ENCODE measurements at places on chromosomes 11 and 22.

DNA sequence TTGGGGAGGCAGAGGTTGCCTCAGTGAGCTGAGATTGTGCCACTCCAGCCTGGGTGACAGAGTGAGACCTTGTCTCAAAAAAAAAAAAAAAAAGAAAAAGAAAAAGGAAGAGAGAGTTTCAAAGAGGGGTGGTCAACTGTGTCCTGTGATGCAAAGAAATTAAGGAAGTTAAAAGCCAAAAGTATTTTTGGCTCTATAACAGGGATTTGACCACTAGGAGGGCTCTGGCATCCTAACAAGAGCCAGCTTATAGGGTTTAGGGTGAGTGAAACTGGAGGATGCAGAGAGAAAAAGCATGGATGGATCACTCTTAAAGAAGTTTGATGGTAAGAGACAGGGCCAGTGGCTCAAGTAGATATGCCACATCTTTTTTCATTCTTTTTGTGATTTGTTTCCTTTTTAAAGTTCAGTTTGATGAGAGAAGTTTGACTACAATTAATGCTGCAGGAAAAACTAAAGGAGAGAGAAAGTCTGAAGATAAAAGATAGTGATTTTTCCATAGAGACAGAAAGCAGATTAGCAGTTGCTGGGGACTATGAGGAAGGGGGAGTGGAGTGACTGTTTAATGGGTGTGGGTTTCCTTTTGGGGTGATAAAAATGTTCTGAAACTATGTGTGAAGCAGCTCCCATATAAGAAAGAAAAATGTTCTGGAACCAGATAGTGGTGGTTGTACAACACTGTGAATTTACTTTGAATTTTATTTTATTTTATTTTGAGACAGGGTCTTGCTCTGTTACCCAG lies 11.1 kb upstream of the MICAL2 start:
- no peak for DNase-seq

- DNase-seq: no peak
These were observed 5.4 kb upstream of the VPS51 start for GRCh38 chr11:65090628-65091027.

- no peak for DNase-seq
These were observed 406.8 kb downstream of the ETS1 start for GRCh38 chr11:128180441-128181087.

DNA sequence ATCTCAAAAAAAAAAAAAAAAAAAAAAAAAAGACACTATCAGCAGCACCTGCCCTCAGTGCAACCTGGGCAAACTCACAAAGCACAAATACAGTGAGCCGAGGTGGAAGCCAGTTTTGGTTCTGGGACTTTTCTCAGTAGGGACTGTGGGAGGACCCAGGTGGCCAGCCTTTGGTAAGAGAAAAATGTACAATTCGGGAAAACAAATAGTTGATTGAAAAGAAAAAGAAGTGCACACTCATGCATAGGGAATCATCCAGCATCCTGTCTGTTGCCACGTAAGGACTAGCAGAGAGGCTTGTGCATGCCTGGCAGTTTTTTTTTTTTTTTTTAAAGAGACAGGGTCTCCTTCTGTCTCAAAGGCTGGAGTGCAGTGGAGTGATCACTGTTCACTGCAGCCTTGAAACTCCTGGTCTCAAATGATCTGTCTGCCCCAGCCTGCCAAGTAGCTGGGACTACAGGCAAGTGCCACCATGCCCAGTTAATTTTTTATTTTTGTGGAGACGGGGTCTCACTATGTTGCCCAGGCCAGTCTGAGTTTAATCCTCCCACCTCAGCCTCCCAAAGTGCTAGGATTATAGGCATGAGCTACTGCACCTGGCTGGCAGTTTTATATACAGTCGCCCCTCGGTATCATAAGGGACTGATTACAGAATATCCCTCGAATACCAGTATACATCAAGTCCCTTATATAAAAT lies 36.7 kb downstream of the TPST2 start:
- DNase-seq: no peak

GRCh38 chr11:48169717-48170116 lies 46.9 kb upstream of the OR4B1 start:
- DNase-seq: no peak

DNA sequence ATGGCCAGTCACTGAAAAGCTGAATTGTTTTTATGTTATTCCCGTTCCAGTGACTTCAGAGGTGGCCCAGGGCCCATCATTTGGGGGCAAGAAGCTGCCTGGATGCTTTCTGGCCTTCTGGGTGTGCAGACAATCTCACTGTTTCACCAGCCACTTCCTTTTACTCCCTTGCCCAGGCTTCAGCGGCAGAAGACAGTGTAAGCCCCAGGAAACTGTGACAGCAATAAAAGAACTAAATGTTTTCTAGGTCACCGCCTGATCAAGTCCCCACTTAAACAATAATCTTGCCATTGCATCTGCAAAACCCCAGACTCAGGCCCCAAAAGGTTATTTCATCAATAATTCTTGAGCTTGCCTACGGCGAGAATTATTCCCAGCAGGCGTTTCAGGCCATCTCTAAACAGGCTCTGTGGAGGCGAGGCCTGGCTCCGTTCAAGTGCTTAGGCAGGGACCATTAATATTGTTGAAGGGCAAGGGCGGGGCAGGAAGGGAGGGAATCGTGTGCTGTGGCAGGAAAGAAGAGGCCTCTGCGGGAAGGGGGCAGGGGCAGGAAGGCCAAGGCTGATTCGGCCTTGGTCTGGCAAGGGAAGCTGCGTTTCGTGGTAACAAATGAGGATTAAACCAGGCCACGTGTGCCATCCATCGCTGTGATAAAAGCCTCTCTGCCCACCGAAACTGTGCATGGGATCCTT lies 252.3 kb downstream of the KIRREL3 start:
- no peak for DNase-seq

- no peak for DNase-seq
These were observed 252.8 kb upstream of the PLET1 start for GRCh38 chr11:112513417-112513816.

DNA sequence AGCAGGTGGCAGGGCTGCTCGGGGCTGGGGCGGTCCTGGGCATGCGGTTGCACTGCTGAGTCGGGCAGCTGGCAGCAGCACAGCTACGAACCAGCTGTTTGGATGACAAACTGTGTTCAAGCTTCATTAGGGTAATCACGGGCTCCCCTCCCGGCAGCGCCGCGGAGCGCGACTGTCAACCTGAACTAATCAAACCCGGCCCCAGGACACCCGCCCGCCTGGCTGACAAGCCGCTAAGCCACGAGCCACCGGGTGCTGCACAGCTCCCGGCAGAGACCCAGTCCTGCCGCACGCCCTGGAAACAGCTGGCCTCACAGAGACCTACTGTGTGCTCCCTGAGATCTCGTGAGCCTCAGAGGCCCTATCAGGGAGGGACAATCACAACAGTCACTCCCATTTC lies 60.6 kb upstream of the TCF20 start:
- no peak for DNase-seq

DNA sequence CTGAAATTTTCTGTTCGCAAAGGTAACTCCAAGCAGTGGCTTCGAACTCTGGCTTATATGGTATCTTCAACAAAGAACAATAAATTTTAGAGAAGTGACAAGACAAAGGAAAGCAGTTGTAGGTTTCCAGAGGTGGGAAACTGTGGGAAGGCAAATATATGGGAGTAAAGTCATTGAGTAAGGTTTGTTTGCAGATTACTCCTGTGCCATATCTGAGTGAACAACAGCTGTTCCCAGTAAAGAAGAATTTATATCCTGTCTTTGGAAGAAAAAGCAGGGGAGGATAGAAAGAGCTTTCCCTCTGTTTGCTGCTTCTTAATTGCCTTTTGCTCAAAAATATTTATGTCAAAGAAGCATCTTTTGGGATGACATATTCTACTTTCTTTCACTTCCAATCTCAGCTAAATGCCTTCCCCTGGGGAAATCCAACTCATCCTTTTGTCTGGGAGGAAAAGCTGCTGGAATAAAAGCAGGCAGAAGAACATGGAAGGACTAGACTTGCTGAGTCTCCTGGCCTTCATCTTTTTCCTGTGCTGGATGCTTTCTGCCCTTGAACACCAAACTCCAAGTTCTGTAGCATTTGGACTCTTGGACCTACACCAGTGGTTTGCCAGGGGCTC lies 10.4 kb upstream of the RCN1 start:
- DNase-seq: no peak

DNA sequence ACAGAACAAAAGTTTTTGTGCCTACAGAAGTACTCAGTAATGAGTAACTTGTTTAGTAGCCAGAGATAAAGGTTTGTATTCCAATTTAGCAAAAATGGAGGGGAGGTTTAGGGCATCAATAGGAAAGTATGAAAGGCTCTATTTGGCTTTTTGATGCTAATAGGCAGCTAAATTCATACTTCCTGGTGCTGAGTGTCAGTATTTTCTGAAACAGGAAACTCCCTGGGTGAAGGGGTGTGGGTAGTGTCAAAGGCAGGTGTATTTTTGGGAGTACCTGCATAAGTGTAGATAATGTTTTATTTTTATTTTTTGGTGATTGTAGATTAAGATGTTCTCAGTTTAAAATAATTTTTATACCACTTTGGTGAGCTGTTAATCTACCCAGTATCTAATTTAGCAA lies 29.3 kb upstream of the MMP7 start:
- DNase-seq: no peak

GRCh38 chr11:32297611-32298011 lies 137.7 kb downstream of the WT1 start:
- no peak for DNase-seq

- DNase-seq: no peak
These were observed 74.5 kb downstream of the FAM76B start for GRCh38 chr11:95714843-95715776.

DNA sequence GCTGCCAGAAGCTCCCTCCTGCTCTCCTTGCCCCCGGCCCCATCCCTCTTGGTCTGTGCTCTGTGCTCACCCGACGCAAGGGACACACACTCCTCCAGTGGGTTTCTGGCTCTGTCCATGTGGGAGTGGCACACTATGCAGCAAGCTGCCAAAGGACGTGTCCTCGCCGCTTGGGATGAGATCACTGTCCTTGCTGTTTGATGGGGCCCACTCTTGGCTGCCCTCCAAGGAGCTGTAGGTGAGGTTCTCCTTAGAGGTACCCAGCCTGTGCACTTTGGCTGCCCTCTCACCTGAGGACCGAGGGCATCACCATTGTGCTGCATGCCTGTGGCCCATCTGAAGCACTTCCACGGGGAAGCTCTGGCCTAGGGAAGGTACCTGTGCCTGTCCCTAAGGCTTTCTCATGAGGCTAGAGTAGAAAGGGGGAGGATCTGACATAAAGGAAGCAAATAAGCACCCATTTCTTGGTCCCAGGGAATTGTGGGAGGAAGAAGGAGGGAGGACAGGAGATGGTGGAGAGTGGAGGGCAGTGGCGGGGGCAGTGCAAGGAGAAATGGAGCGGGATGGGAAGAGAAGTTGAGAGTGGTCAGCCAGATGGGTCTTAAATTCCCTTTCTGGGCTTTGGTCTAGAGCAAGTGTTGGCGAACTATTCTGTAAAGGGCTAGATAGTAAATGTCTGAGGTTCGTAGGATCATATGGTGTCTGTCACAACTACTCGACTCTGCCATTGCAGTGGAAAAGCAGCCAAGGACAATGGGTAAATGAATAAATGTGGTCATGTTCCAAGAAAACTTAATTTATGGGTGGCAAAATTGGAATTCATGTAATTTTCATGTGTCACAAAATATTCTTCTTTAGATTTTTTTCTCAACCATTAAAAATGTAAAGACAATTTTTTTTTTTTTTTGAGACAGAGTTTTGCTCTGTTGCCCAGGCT lies 47.0 kb upstream of the AMPD3 start:
- DNase-seq: no peak

DNA sequence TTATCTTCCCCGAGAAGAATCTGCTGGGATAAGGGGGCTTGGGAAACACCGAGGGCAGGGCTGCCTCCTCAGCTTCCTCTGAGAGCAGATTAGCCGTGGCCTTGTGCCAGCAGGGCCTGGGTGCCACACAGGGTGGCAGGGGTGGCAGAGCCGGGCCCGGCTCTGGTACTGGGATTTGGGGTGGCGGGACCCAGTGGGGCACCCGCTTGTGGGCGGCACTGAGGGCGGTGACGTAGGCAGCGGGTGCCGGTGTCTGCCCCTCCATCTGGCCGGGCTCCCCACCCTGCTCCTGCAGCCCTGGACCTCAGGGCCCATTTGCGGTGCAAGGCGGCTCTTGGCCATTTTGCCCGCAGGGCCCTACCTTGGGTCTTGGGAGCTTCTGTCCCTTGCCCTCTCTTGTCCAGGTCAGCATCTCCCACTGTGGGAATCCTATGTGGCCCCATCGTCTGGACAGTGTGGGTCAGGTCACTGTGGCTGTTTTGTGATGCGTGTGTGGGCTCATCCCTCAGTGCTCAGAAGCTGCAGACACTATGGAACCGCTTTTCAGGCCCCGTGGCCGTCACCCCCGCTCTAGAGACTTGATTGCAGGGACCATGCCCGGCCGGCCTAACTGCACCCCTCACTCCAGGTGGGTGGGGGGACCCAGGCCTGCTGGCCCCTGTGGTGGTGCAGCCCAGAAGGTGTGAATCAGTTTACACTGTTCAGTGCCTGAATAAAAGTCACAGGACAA lies 29.7 kb upstream of the KRTAP5-6 start:
- no peak for DNase-seq

- no peak for DNase-seq
These were observed 45.0 kb downstream of the RPUSD4 start for GRCh38 chr11:126166413-126166812.

GRCh38 chr22:22343581-22344296 lies 99.2 kb downstream of the VPREB1 start:
- no peak for DNase-seq

- DNase-seq: no peak
These were observed 10.7 kb downstream of the MOB2 start for GRCh38 chr11:1475841-1476240.

DNA sequence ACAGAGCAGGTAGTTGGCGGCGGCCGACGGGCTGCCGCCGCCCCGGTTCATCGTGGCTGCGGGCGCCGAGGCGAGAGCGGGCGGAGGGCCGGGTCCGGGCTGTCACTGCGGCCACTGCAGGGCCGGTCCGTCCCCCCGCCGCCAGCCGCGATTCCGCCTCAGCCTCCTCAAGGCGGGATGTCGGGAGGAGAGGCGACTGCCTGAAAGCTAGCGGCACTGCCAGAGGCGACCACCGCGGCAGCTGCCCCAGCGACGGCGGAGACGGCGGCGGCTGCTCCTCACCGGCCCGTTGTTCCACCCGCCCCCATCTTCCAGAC lies 234 bp downstream of the SESN3 start:
- no peak for DNase-seq

DNA sequence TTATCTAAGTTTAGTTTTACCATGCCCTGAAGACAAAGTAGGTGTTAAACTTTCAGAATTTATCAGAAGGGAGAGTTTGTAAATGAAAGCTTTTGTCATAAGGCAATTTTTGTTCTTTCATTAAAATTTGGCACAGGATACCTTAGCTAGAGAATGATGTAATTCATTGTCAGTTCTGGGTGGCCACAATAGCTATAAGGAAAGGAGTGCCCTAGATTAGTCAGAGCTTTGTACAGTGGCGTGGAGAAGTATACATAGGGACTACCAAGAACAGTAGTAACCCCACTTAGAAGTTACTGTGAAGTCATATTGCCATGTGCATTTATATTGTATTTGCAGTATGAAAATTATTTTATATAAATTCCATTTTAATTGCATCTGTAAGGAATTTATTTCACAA lies 126.3 kb upstream of the CARD18 start:
- DNase-seq: no peak

GRCh38 chr11:63274776-63275175 lies 31.4 kb upstream of the SLC22A25 start:
- DNase-seq: no peak

All from cortex of kidney (tissue), 1 donor.